A673 (cell line): ENCODE measurements at places on chromosomes 4 and X. TPM values are rescaled to one million over a fixed set of nuclear protein-coding genes. Genes with fewer than 3 reads are reported as not detected.
A peak's percentile ranks its signal among the peaks of the same experiment; 100 is the strongest.

Gene RNF128
- not detected in 2 replicates for total RNA-seq

Gene GLRA3
- 0.06 TPM in 1 of 2 replicates, not detected in the other for total RNA-seq

DNA sequence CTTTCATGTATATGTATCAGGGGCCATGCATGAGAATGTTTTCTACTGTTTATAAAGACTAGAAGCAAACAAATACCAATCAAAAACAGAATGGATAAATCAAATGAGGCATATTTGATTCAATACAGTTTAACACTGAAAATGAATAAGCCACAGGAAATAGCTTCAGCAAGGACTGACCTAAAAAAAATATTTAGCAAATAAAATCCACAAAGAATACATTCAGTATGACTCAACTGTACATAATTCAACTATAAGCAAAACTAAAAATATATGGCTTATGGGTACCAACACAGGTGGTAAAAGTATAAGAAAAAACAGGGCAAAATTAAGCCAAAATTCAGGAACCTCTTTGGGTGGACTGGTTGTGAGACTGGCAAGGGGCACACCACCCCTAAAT lies 112.9 kb downstream of the KCNIP4 start:
- DNase-seq: no peak

Gene MAP7D3
- total RNA-seq: 12.4 and 12.9 TPM in 2 replicates

Gene TRAPPC11
- 29.1 and 30.0 TPM in 2 replicates for total RNA-seq

- no peak for DNase-seq
Observed at GRCh38 chrX:109578916-109579315, 42.3 kb downstream of the NXT2 start.

DNA sequence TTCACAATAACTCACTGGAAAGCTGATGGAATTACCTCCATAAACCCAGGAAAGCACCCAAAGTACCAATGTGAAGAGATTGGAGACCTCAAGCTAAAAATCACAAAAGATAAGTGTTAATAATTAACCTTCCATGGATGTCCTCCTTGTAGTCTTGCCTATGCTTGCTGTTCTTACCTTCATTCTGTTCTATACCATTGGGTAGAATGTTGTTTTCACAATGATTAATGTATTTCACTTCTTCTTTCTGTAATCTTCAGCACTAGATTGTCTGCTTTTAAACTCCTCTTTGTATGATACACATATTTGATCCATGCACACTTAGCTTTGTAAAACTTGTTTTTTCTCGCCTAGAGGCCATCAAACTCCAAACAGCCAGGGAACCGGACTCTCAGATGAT lies 570.3 kb downstream of the RAPGEF2 start:
- DNase-seq: no peak

Gene ELK1
- total RNA-seq: 47.6 and 49.7 TPM in 2 replicates

GRCh38 chr4:122150931-122151330 lies 1.2 kb upstream of the BLTP1 start:
- no peak for DNase-seq

- DNase-seq: peak; percentile 11
Observed at GRCh38 chrX:63506320-63506719, 155.2 kb upstream of the SPIN4 start.

DNA sequence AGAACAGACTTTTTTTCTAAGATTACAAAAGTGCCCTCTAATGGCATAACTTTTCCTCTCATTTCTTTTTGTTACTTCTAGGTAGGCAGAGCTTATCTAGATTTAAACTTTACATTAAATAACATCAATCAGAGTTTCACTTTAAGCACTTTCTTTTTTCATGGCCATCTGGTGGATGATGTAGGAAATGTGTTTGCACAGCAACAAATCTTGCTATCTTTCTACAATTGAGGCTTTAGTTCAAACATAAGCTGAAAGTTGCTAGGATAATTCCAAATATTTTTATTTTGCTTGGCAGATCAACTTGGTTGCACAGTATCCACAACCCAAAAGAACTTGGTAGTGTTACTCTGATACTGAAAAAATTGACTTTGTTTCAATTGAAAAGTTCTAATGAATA lies 22.0 kb downstream of the NDNF start:
- peak; percentile 52 for DNase-seq
